A172 (cell line): ENCODE measurements at places on chromosomes 7 and 10.

DNA sequence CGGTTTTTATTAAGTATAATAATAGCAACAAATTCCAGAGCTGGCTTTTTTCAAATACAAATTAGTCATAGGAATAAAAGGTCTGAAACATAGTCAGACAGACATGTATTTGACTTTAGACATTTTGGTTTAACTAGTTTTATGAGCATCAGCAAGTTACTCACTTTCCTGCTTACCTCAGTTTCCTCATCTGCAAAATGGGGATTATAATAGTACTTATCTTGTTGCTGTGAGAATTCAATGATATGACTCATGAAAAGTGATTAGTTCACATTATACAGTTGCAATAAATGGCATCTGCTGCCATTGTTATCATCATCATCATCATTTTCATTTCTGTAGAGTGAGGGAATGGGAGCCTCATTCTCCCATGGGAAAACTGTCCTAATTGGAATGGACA is 33.5 kb downstream of the ACTA2 start:
- DNase-seq, result no peak

DNA sequence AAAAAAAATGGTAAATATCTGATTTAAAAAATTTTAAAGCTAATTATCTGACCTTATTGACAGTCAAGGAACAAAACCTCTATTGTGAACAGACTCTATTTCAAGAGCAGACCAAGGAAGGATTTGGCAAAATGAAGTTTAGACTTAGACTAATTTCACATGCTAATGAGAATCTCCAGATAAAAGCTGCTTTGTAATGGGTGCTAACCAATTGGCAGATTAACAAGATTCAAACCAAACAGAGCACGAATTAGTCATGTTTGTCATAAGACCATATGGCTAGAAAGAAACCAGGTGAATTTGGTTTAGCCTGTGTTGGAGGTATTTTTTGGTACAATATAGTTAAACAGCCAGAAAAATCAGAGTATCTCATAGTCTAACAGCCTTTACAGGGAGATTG is 429.1 kb upstream of the NFE2L3 start:
- no peak for DNase-seq

DNA sequence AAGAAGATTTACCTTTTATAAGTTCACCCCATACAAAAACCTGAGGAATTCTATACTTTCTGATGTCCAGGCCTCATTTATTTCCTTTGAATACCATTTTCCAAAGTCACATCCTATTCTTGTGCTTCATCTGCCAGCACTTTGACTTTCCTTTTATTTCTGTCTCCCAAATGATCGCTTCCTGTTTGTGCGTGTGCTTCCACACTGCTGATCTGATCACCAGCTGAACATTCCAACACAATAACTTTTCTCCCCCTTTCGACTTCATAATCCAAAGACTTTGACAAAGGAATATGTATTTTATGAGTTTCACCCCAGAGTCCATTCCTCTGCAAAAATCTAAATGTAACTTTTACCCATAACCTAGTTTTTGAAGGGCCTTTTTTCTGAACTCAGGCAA is 3.1 kb downstream of the ELAPOR2 start:
- DNase-seq, result no peak

- peak; percentile 60 for DNase-seq
These were observed 38.2 kb upstream of the JAKMIP3 start for GRCh38 chr10:132027423-132027983.

DNA sequence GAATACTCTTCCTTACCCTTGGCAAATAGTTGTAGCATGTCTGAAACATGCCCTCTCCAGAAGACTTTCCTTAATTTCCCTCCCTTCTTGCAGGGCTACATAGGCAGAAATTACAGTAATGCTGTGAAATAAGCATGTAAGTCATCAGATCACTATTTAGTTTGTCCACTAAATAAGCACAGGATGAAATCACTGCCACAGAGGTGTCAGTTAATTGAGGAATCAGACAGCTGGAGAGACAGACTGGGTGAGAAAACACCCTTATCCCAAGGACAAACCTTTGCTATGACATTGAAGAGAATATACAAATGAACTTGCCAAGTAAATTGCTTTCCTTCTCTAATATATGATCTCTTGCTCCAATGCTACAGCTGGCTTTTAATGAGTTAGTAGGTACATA is 129.3 kb downstream of the CHRM2 start:
- no peak for DNase-seq

- DNase-seq, result no peak
These were observed 190.9 kb upstream of the PITRM1 start for GRCh38 chr10:3363311-3364045.

DNA sequence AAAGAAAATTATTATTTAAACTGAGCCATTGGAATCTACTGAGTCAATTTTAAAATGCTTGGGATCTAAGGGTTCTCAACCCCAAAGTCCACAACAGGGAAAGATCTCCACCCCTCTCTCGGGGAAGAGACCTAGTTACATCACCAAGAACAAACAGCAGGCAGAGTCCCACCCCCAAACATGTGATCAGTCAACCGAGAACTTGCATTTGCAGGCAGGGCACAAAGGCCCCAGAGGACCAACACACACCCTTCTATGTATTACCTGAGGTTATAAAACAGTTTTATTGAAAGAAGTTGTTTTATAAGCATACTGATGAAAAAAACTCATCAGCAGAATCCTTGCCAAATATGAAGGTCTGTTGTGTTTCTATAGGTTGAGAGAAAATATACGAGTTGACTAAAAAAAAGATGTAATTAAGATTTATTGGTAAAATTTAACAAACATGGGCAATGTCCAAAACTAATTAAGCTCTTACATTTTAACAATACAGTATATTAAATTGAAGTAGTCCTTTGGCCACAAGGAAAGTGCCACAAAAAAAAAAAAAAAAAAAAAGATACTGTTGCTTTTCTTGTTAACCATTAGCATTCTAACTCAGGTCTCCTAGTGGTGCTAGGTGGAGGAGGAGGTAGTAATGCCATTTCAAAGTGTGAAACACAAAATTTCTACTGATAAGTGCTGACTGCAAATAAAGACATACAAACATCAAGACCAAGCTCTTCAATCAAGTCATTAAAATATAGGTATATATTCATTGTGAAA is 975 bp upstream of the USP54 start:
- peak; percentile 80 for DNase-seq

DNA sequence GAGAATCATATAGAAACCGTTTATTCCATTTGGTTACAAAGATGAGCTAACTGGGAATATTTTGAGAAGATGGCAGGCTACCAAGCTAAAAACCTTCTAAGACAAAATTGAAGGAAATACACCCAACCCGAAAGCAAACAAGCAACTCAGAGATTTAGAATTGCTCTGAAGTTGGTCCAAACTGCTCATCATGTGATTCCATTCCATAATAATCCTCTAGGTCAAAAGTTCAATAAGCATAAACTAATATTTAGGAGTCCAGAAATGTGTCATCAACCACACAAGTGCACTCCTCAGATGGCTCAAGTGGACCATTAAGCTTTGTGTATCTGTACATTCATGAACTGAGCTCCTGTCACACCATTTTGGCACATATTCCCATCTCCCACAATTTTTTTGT is 28.7 kb downstream of the DGKI start:
- no peak for DNase-seq

DNA sequence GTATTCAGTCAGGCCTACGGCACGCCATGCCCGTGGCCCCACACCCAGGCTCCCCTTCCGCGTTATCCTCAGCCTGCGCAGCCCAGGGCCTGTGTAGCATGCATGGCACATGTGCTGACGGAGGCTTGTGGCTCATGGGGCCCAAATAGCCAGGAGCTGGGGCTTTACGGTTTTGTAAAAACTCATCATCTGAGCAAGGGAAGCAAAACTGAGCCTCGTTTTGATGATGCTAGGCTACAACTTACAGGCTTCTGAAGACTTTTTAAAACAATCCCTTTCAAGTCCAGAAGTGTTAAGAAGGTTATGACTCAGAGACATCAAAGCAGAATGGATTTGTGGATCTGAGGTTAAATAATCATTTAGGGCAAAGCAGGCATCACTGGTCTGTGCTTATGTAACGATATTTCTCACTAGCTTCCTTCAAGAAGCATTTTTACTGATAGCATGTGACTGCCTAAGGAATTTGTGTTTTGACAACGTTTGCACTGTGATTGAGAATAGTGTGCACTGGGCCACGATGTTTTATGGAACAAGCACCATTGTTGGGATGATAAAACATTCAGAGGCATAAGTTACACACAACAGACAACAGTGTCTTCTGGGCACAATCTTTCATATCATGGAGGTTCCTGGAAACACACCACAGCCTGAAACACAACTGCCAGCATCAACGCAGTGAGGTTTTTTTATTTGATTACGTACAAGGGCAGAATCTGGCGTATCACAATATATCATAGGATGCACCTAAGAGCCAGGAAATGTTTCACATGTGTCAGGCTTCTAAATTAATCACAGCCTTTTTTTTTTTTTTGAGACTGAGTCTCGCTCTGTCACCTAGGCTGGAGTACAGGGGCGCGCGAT is 274.3 kb downstream of the CCDC3 start:
- DNase-seq, result peak; percentile 71

GRCh38 chr10:34696423-34696822 is 118.7 kb downstream of the PARD3 start:
- DNase-seq, result peak; percentile 85

DNA sequence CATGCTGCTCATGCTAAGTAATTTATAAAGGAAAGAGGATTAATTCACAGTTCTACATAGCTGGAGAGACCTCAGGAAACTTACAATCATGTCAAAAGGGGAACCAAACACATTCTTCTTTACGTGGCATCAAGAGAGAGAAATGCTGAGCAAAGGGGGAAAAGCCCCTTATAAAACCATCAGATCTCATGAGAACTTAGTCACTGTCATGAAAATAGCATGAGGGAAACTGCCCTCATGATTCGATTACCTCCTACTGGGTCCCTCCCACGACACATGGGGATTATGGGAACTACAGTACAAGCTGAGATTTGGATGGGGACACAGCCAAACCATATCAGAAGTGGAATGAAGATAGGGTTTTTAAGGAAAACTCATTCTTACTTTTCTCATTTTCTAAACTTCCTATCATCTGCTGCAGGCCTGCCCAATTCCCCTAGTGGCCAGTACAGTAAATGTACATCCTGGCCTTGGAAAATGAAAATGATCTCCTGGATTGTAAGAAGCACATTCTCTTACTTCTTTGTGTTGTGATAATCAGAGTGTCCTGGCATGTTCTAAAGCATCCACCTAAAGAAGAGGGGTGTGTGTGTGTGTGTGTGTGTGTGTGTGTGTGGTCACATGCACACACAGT is 421.5 kb downstream of the LRMDA start:
- no peak for DNase-seq

- DNase-seq, result no peak
These were observed 1.1 kb downstream of the GRID1 start for GRCh38 chr10:86365346-86366032.

DNA sequence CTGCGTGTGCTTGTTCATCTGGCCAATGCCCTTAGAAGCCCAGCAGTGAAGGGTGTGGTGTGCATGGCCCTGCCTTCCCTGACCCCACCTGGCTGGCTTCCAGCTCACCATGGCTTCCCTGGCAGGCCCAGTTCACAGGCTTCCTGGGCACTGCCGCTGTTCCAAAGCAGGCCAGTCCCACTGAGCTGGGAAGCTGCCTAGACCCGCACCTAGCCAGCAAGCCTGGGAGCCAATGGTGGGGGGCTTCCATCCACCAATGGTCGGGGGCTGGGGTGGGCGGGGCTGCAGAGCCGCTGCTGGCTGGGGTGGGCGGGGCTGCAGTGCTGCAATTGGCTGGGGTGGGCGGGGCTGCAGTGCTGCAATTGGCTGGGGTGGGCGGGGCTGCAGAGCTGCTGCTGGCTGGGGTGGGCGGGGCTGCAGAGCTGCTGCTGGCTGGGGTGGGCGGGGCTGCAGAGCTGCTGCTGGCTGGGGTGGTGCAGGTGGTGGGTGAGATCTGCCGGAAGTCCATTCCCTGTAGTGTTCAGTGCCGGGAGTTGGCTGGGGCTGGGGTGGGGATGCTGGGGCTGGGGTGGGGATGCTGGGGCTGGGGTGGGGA is 12.4 kb downstream of the CALY start:
- DNase-seq, result peak; percentile 56

DNA sequence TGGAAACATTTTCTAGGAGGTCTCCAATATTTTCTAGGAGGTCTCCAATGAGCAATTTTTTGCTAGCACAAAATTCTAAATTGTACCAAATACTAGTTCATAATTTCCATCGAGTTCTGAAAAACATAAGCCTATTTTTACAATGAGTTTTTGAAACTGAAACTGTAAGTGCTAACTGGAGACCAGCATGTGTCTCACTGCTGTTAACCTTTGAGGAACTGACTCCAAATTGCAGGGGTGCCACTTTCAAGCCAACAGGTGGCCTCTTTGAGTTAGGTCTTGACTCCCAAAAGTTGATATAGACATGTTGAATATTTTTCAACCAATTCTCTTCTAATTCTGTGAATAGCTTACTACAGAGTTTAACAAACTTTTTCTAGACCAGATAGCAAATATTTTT is 58.8 kb downstream of the CAV1 start:
- DNase-seq, result no peak

DNA sequence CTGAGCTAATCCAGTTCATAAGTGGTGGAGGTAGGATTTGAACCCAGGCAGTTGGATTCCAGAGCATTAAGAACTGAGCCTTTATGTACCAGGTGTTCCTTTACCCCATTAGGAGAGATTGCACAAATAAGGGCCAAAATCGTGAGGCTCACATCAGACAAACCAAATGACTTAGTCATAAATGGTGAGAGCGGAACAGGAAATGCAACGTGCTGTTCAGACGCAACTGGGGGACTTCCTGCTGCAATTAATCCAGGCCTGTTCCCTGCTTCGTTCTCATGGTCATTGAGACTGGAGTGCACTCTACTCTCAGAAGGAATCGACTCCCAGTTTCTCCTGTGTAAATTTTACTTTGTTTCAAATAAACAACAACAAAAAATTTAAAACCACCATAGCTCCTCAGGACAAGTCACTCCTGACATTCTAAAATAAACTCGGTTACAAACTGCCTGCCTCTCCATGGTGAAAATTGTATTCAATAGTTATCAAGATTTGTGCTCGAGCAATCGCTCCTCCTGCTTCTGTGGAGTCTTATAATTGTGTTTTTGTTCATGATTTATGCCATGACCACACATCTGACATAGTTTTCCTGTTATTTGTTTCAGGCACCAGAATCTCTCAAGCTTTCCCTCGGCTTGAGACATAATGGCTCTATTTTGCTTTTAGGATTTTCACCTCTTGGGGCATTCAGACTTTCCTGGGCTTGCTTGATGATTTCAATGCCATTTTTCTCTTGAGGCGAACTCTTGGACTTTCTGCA is 115.3 kb upstream of the BMPER start:
- DNase-seq, result peak; percentile 66

DNA sequence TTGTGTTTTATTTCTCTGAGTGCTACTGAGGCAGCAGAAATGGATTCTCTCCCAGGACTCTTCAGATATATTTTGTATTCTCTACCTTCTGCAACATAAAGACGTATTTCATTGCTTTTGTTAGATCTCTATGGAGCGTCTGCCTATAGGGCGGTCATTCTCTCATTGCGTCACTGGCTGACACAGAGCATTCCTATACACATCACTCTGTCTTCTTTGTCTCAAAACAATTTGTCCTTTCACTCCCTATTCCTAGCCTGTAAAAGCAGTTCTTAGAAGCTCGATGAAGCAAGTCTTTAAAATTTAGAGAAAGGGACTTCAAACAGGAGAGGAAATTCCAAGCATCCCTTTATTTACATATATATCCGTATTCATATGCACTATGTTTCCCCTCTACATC is 120.6 kb downstream of the CPED1 start:
- DNase-seq, result no peak
